Transverse colon (tissue), 4 donors: ENCODE measurements at places on chromosomes 6 and 20.

GRCh38 chr6:105688573-105688972 is 285.7 kb upstream of the PREP start:
- no peak overlapping the region for H3K27ac ChIP-seq
- H3K27me3 ChIP-seq: no peaks in the 10 kb centered on the region
- H3K36me3 ChIP-seq: no peaks in the 10 kb centered on the region
- H3K4me3 ChIP-seq: no peak overlapping the region
- no peaks in the 10 kb centered on the region for H3K4me1 ChIP-seq
- no peak for DNase-seq

- no peak overlapping the region for H3K27ac ChIP-seq
- H3K36me3 ChIP-seq: no peaks in the 10 kb centered on the region
- DNase-seq: no peak
- H3K27me3 ChIP-seq: no peaks in the 10 kb centered on the region
- H3K4me1 ChIP-seq: no peaks in the 10 kb centered on the region
- no peak overlapping the region for H3K4me3 ChIP-seq
Observed at GRCh38 chr6:162068340-162068739, 659.2 kb downstream of the PRKN start.

- DNase-seq: no peak
- H3K4me1 ChIP-seq: no peaks in the 10 kb centered on the region
- H3K27me3 ChIP-seq: no peaks in the 10 kb centered on the region
- H3K4me3 ChIP-seq: no peak overlapping the region
- H3K36me3 ChIP-seq: no peaks in the 10 kb centered on the region
Observed at GRCh38 chr6:168516944-168517741, 76.2 kb downstream of the SMOC2 start.

DNA sequence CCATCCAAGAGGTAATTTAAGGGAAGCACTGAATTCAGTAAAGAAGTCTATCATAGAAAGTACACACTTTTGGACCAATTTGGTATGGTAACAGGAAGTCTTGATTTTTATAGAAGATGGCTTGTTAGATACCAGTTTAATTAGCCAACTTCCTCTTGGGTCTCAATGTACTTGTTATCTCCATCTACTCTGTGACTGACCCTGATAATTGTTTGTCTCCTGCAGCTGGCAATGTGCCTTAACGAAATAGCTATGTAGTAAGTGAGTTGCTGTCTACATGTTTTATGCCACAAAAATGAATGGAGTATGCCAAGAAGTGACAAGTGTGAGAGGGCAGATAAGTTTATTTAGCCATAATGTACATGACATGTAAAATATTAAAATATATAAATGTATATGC is 410.5 kb upstream of the MAN1A1 start:
- H3K27ac ChIP-seq: no peak overlapping the region
- H3K27me3 ChIP-seq: no peaks in the 10 kb centered on the region
- H3K36me3 ChIP-seq: no peaks in the 10 kb centered on the region
- H3K4me3 ChIP-seq: no peak overlapping the region

- H3K27ac ChIP-seq: no peak overlapping the region
- peaks cover 31% of the 10 kb centered on the region for H3K27me3 ChIP-seq
- peaks cover 4% of the 10 kb centered on the region for H3K4me1 ChIP-seq
- H3K4me3 ChIP-seq: no peak overlapping the region
Observed at GRCh38 chr20:37411408-37412219, 65.7 kb downstream of the SRC start.

DNA sequence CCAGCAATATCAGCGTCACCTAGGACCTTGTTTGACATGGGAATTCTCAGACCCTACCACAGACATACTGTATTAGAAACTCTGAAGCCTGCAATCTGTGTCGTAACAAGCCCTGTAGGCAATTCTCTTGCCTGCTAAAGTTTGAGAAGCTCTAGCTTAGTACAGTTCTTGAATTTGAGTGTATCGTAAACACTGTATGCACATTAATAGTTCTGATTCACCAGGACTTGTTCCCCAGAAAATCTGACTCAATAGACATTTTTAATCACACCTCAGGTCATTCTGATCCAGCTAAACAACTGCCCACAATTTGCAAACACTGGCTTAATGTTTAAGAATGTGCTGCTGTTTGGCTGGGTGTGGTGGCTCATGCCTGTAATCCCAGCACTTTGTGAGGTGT is 414.3 kb downstream of the TFAP2A start:
- H3K27me3 ChIP-seq: no peaks in the 10 kb centered on the region
- no peak overlapping the region for H3K27ac ChIP-seq
- no peak overlapping the region for H3K4me3 ChIP-seq
- H3K4me1 ChIP-seq: no peaks in the 10 kb centered on the region

DNA sequence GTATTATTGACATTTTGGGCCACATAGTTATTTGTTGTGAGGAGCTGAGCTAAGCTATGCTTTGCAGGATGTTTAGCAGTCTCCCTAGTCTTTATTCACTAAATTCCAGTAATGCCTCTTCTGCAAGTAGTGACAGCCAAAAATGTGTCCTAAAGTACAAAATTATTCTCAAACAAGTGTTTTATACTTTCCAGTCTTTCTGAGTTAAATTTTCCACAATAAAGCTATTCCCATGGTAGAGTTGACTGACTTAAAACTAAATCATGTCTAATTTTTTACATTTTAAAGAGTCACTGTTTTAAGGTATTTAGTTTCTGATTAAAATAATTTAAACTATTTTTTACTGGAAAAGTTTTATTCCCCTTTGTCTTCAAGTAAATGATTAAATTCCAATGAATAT is 717.8 kb upstream of the HS3ST5 start:
- no peaks in the 10 kb centered on the region for H3K4me1 ChIP-seq
- H3K27ac ChIP-seq: no peak overlapping the region
- no peak overlapping the region for H3K4me3 ChIP-seq
- no peaks in the 10 kb centered on the region for H3K36me3 ChIP-seq
- no peaks in the 10 kb centered on the region for H3K27me3 ChIP-seq

GRCh38 chr6:76416821-76417605 is 344.6 kb upstream of the IMPG1 start:
- no peaks in the 10 kb centered on the region for H3K4me1 ChIP-seq
- no peaks in the 10 kb centered on the region for H3K27me3 ChIP-seq
- peak; percentile 8 for DNase-seq
- H3K4me3 ChIP-seq: no peak overlapping the region

- no peaks in the 10 kb centered on the region for H3K36me3 ChIP-seq
- H3K27ac ChIP-seq: no peak overlapping the region
Observed at GRCh38 chr20:54624706-54625390, 149.5 kb downstream of the DOK5 start.

DNA sequence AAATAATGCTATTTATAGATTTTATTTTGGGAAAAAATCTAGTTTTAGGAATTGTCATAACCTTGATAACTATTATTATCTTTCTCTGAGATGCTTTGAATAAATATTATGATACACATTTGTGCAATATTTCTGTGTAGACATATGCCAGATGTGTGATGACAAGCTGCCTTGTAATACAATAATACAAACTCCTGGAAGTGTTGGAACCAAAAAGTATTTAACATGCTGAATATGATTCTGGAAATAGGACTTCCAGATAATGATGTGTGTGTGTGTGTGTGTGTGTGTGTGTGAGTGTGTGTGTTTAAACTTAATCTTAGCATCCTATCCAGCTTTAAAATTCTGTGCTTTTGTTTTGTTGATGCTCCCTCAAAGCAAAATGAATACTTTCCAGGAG is 233.6 kb downstream of the ADGRB3 start:
- no peaks in the 10 kb centered on the region for H3K27me3 ChIP-seq
- no peaks in the 10 kb centered on the region for H3K4me1 ChIP-seq
- DNase-seq: no peak
- no peak overlapping the region for H3K4me3 ChIP-seq
